GM23338 (cell line): ENCODE measurements at places on chromosomes 12 and 14. TPM values are rescaled to one million over a fixed set of nuclear protein-coding genes. Genes with fewer than 3 reads are reported as not detected.
A peak's percentile ranks its signal among the peaks of the same experiment; 100 is the strongest.

Gene SERPINA12
- total RNA-seq: not detected in 2 replicates

DNA sequence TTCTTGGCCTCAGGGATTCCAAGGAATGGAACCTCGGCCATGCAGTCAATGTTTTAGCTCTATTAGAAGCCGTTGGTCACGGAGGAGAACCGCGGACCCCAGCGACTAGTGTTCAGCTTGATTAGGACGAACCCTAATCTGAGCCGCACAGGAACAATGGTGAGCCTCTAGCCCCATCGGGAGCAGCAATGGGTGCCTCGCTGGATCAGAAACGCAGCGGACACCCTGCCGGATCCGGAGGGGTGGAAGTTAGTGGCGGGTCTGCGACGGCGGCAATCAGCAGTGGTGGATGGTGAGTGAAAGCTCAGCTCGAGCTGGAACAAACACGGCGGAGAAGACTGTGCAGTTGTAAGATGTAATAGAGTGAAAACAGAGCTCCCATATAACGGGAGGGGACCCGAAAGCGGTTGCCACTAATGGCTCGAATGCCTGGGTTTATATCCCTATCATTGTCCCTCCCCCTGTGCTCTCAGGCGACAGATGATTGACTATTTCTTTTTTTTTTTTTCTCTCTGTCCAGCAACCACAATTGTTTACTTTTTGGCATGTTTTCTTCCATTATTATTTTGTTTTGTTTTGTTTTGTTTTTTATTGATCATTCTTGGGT lies 127.7 kb downstream of the ZNF664 start:
- no peak for DNase-seq

DNA sequence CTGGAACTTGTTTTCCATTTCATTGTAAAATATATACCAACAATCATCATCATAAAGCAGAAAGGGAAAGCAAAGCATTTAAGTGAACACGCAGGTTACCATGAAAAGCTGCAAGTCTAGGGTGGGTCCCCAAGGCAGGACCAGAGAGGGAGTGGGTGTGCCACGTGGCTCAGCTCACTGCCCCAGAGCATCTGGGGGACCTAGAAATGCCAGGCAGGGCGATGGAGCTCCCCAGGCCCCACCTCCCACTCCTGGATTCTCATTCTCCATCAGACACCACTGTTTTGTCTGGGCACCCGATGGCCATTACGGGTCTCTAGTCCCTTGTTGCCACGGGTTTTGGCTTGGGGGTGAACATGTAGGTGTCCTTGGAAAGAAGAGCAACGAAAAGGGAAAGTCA lies 34.7 kb downstream of the BCL11B start:
- no peak for DNase-seq

- DNase-seq: peak; percentile 71
These were observed 1.0 kb downstream of the RTL1 start for GRCh38 chr14:100902295-100903133.

DNA sequence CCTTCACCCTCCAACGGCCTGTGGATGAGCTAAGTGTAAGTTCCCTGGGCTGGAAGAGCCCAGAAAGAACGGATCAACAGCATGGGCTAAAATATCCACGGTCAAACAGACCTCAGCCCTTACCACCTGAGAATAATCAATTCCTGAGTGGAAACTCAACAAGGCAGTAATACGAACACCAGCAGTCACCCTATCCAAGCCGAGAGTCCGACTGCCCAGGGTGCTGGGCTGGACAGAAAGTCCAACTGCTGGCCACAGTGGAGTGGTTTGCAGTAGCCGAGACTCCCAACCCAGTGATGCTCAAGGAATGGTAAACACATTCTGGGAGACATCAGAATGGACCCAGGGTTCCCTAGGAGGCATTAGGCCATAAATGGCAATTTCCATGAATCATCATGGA lies 36.8 kb downstream of the ANO2 start:
- DNase-seq: no peak
